Right lobe of liver (tissue), 6 donors: ENCODE measurements at places on chromosomes 5 and 9. TPM values are rescaled to one million over a fixed set of nuclear protein-coding genes. Genes with fewer than 3 reads are reported as not detected.

DNA sequence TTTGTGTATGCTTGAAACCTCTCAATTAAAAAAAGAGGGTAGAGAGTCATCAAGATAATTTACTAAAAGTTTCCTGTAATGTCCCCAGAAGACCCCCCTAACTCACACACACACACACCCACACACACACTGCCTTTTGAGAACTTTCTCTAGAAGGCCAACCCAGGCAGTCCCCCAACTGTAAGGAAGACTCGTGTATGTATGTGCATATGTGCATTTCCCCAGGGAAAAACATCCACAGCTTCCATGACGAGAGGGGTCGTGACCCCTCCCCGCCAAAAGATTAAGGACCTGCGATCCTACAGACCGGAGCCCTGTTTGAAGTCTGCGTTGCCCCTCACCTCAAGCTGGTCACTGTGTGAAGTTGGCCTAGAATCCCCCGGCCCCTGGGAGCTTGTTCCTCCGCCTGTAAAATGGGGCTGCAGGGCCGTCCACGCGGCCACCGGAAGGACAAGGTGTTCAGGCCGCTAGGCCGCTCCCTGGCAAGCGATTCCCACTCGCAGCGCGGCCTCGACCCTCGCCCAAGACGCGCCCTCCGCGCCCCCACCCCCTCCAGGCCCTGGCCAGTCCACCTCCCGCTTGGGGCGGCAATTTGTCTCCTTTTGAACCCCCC, 435 bp upstream of the CDX1 start:
- no peak for DNase-seq

GRCh38 chr9:92405818-92406217, 1.4 kb upstream of the OGN start:
- DNase-seq, result no peak

DNA sequence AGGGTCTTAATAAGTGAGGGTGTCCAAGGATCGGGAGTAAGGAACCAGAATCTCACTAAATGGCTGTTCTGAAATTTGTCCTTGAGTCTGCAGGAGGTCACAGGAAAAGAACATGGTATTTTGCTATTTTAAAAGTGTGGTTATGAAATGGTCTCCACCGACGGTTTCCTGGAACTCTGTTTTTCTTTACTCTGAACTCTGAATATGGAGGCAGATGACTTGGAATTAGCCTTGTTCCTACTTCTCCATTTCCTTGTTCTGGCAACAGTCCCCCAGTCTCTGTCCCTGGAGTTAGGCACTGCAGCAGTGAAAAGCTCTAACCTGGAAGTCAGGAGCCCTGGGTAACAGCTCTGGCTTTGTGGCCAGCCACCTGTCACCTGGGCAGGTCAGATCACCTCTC, 46.6 kb upstream of the C5orf58 start:
- DNase-seq, result no peak

- DNase-seq, result peak; percentile 27
These were observed 30.1 kb upstream of the SLC12A2 start for GRCh38 chr5:128053291-128053954.

DNA sequence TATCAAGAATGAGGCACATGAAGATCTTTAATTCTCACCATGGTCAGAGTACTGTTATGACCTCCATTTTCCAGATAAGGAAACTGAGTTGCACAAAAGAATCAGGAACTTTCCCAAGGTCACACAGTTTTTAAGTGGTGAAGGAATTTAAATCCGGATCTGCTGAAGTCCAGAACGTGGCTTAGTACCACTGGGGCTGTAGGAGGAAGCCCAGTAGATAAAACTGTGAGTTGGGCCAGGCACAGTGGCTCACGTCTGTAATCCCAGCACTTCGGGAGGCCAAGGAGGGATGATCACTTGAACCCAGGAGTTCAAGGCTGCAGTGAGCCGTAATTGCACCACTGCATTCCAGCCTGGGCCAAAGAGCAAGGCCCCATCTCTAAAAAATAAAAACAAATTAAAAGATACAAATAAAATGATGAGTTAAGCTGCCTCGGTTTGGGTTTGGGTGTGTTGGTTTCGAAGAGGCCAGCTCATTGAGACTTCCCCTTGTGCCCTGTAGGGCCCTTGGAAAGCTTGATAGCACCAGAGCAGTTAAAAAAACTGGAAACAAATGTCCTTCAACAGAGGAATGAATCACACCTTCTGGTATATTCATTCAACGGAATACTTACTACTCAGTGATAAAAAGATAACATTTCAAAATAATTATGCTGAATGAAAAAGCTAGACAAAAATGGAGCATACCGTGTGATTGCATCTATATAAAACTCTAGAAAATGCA, 20.1 kb downstream of the ATOX1 start:
- DNase-seq, result no peak

DNA sequence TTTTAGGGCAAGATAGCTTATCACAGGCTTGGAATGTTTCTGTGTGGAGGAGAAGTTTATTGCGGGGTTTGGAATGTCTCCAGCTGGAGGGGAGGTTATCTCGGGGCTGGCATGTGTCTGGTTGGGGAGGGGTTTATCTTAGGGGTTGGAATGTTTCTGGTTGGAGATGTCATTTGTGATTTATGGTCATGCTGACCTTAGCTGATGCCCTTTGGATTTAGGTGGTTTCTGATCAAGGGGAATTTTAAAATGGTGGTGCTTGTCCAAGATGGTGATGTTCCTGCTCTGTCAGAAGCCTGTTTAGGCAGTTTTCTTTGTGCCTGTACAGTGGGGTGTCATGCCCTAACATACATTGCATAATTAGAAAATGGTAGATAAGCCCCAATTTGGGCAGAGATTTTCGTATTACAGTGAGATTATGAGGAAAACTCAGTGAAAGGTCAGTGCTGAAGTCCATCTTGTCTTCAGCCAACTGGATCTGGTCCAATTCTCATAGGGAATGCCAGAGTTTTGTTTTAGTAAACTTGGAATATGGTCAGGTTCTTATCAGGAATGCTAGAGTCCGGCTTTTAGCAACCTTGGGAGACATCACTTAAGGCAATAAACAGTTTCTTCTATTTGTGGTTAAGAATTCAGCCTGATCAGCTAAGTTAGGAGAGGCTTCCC, 14.3 kb downstream of the CDK20 start:
- peak; percentile 59 for DNase-seq

DNA sequence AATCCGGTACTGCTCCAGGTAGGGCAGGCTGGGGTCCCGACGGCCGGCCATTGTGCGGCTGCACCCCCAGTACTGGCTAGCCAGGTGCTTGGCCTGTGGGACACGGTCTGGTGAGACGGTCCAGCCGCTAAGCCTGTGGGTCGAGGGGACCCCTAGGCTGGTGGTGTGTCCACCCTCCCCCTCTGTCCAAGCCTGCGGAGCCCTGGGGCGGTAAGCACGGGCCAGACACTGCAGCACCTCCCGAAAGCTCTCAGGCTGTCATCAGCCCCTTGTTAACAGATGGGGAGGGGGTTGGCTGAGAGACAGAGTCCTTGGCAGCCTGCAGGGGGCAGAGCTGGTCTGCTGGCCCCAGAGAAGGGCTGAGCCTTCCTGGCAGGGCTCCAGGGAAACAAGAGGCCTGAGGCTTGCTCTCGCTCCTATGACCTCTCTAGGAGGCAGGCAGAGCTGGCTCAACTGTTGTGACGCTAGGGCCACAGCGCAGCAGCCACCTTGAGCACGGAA, 11.8 kb upstream of the MRNIP start:
- peak; percentile 58 for DNase-seq

DNA sequence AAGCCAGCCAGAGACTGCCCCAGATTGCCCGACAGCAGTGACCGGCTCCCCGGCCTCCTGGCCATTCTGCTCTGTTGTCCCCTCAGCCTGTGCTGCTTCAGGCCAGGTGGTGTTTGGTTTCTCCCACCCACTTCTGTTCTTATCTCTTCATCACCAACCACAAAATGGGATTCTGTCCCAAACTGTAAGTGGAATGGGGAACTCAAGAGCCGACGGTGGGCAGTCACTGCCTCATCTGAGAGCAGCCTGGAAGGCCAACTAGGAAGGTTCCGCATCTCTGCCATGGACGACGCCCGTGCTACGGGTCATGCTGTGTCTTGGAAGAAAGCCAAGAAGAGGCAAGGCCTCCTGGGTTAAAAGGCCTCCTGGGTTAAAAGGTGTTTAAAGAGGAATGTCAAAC, 219.0 kb upstream of the PIK3R1 start:
- DNase-seq, result peak; percentile 51

DNA sequence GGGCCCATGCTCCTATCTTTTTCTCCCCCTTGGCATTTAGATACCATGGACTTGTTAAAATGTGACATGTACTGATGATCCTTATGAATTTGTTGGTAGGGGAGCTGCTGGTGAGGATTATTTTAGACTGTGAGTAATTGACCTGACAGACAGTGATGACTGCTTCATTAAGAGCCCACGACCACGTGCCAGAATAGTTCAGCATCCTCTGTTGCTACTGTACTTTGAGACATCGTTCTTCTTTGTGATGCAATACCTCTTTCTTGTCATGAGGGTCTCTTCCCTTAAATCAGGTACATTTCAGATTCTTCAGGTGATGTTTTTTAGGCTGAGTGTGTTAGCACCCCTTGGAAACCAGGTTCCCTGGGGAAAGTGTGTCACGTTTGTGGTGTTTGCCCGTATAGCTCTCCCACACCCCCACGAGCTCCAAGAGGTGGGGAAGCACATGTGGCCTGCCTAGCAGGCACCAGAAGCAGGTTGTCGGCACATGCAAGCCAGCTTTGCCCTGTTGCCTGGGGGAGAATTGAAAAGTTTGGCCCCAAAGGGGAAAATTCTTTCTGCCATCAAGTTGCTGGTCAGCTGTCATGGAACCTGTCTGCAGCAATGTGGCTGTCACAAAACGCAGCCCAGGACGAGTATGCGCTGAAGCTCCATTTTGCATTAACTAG, 25.1 kb downstream of the QRFP start:
- no peak for DNase-seq

DNA sequence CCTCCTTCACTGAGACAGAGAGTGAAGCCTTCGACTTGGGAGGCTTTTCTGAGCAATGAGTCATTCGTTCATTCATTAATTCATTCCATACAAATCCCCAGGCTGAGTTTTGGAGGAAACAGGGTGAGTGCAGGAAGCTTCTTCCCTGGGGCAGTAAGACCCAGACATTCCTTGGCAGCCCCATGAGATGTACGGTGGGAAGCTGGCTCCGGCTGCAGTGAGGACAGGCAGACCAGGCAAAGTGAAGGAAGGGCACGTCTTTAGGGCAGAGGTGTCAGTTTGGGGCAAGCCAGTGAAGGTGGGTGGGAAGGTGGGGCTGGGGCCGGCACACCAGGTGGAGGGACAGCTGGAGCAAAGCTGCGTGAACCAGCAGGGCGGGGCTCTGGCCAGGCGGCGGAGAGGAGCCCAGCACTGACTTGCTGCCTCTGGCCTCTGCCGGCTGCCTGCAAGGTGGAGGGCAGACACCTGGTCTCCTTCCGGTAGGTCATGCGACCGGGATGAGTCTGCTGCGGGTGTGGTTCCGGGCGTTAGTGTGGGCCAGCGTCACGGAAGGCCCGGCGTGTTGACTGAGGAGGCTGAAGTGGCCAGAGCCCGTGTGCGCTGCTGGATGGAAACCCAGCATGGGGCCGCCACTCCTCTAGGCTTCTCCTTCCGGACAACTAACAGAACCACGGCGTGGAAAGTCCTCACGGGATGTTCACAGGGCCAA, 16.6 kb downstream of the OLFM1 start:
- DNase-seq, result no peak

- no peak for DNase-seq
These were observed 159.8 kb upstream of the KLF9 start for GRCh38 chr9:70574151-70574837.

DNA sequence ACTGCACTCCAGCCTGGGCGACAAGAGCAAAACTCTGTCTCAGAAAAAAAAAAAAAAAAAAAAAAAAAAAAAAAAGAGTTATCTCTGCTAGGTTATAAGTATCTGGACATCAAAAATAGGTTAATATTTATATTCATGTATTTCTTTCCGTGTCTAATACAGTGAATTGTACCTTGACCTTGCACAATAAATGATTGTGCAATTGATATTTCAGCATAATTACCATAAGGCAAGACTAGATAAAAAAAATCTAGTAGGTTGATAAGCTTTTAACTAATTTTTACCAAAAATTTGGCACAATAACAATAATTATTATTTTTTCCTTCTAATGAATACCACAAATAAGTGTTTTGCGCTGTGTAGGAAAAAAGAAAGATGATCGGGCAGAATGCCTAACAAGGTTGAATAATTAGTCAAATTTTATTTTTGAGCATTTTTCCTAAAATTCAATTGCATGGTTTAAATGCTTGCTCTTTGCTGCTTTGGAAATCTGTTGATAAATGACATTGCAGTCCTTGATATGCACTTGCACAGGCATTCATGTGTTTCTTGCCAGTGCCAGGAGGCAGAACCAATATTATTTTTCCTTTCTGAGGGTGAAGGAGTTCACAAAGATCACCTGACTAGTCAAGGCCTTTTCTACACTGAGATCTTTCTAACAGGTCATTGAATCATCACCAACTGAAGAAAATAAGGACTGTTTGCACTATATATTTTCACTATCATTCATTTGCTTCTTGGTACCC, 127.5 kb downstream of the ARRDC3 start:
- no peak for DNase-seq

GRCh38 chr9:95438561-95439357, 78.0 kb downstream of the PTCH1 start:
- DNase-seq, result no peak

GRCh38 chr5:147407094-147407681, 102.7 kb downstream of the DPYSL3 start:
- no peak for DNase-seq

DNA sequence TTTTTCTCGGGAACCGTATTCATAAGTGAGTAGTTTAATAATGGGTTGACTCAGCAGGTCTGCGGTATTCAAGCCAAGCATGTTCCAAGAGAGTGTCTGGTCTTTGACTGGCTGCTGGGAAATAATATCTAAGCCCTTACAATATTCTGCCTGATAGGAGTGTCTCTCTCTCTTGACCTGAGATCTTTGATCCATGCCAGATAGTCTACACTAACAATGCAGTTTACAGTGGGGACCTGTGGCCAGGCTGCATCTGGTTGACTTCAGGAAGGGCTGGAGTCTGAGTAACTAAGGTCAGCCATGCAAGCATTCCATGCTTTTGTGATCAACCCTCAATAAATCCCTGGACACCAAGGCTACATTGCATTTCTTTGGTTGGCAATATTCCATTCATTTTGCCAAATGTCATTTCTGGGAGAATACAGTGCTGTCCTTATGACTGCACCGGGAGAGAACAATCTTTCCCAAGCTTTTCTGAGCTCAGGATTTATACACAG, 195.5 kb downstream of the SEMA5A start:
- DNase-seq, result no peak

- DNase-seq, result no peak
These were observed 79.3 kb upstream of the ITGA1 start for GRCh38 chr5:52708463-52708862.

HTR4 gene
- total RNA-seq, result 0.23 TPM

DOLK gene
- 6.6 TPM for total RNA-seq

GABRP gene
- total RNA-seq, result 0.42 TPM

FAM193B gene
- total RNA-seq, result 46.6 TPM
